ENCODE measurements at places on chromosomes 11 and 22.

- no peak for DNase-seq
Measured at GRCh38 chr11:45345491-45345890, 59.4 kb upstream of the SYT13 start.

GRCh38 chr11:44416776-44417175 lies 106.8 kb upstream of the ALX4 start:
- no peak for DNase-seq

DNA sequence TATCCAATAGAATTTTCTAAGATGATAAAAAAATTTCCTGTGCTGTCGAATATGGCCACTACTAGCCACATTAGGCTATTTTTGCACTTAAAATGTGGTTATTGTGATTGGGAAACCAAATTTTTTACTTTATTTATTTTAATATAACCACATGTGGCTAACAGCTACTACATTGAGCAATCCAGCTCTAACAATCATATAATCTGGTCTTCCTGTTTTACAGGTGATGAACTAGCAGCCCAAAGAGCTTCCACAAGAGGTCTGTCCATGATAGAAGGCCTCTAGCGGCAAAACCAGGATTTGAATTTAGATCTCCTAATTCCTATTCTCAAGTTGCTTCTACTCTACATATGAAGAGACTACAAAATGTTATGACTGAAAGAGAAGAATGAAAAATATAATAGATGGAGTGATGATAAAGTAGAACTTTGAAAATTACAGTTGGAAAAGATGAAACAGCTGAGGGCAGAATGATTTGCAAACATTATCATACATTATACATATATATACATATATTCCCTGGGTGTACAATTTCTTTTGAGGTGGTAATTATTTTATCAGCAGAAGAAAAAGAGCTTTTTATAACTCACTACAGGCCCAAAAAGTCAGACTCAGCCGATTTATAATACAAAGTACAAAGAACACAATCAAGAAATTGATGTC lies 363.5 kb upstream of the PITPNB start:
- no peak for DNase-seq

DNA sequence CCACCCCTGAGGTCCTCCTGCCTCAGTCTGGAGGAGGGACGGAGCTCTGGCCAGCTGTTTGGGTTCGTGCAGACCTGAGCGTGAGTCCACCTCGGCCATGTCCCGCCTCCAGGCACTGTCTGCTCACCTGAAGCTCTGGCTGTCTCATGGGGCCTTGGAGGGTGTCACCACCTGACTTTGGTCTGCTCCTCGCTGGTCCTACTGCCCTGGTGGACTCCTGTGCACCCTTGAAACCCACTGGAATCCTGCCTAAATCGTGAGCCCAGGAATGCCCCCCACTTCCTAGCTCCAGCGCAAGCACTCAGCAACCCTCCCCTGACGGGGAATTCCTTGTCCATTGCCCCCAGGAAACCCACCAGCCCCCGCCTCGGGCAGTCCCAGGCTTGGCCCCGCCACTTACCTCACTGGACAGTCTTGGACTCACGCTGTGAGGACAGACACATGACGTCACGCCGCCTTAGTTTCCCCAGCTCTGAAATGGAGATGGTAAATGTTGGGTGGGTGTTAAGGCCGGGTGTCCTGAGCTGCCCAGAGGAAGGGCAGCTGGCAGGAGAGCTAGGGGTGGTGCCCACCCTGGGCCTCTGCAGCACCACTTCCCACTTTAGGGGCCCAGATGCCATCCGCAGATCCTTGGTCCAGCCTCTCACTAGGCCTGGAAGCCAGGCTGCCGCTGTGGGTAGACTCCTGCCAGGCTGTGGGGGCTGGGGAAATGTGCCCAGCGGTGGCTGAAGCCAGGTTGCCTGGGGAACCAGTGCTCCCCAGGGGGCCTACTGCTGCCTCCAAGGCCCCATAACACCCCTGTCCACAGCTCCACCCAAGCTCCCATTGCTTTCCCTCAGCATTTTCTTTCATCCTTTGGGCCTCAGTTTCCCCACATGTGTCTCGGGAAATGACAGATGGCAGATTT lies 18.2 kb upstream of the TBX1 start:
- DNase-seq = no peak

- DNase-seq = no peak
Measured at GRCh38 chr22:48595511-48595905, 1232.2 kb downstream of the BRD1 start.

DNA sequence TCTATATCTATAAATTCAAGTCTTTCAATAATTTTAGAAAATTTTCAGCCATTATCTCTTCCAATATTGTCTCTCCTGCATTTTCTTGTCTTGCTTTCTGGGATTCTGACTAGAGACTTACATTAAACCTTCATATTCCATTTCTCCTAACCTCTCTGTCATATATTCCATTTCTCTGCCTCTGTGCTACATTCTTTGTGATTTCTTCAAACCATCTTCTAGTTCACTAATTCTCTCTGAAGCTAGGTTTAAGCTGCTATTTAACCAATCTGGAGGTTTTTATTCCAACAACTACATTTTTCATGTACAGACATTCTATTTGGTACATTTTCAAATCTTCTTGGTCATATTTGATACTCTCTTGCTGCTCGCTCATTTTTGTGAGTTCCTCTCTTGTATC lies 122.5 kb downstream of the TTC28 start:
- DNase-seq = no peak

GRCh38 chr11:68841718-68842426 lies at the start of gene CPT1A:
Gene CPT1A (minus strand): TSS chr11:68841916. CDS start chr11:68815474, 26,442 bp downstream.
- DNase-seq = peak; percentile 81

DNA sequence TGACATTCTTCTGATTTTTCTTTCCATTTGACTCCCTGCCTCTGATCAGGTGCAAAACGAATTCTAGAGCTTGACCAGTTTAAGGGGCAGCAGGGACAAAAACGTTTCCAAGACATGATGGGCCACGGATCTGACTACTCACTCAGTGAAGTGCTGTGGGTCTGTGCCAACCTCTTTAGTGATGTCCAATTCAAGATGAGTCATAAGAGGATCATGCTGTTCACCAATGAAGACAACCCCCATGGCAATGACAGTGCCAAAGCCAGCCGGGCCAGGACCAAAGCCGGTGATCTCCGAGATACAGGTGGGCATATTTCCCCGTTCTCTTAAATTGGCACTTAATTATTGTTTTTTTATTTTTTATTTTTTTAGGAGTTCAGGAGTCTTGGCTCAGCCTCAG lies 15.4 kb downstream of the XRCC6 start:
- DNase-seq = no peak

DNA sequence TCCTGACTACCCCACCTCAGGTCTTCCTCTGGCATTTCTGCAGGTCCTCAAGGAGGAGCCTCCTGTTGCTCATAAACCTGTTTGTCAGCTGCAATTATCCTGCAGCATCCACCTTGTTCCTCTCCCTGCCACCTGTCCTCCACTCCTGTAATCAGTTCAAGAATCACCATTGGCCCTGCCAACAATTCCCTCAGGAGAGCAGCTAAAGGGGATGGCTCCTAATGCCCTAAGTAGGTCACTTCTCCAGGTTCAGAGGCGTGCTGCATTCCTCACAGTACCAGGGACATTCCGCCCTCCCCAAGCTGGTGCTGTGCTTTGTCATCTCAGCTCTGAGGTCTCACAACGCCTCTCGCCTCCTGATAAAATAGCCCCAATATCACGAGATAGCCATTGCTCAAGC lies 2.1 kb downstream of the CLDN25 start:
- no peak for DNase-seq

DNA sequence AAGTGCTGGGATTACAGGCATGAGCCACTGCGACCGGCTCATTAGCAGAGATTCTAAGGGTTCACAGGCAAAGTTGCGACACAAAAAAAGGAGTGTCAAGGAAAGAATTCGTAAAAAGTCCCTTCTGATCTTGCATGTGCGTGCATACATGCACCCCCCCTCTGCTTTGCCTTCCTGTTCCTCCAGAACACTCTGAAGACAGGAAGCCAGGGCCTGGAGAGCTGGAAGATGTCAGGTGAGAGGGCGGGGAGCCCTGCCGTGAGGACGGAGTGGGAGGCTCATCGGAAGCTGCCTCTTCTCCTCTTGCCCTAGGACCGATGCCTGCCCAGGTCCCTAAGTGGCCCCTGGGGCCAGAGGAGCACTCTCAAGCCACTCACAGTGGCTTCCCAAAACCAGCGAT lies 89.1 kb downstream of the LARGE1 start:
- no peak for DNase-seq

DNA sequence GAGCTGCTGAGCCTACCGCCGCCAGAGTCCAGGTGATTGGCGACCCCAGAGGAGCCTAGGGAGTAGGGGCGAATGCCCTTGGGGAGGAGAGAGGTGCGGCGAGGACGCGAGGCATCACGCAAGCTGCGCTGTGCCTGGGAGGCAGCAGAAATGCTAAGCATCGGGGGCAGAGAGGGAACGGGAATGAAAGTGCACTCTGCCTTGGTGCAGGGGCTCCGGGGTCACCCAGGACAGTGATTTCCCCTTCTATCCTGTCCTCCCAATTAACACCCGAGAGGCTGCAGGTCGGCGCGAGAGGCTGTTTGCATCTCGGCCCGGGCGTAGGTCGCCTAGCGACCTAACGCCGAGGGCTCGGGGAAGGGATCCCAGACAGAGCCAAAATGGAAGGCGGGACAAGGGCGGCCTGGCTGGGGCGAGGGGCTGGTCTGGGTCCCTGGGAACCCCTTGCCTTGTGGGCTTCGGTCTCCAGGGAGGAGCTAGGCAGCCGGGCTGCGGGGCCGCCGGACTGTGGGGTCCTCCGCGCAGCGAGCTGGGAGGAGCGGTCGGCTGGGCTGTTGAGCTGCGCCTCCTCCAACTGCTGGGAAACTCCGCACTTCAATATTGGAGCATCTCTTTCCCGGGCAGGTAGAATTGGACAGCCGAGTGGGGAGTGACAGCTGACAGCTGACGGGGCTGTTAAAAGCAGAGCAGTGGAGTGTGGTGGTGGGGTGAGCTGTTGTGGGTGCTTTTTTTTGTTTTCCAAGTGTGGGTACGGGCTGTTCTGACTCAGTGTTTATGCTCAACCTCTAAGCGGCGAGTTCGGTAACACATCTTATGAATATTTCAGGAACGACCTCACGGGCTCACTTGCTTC lies 657 bp downstream of the ELMOD1 start:
- DNase-seq = peak; percentile 84

DNA sequence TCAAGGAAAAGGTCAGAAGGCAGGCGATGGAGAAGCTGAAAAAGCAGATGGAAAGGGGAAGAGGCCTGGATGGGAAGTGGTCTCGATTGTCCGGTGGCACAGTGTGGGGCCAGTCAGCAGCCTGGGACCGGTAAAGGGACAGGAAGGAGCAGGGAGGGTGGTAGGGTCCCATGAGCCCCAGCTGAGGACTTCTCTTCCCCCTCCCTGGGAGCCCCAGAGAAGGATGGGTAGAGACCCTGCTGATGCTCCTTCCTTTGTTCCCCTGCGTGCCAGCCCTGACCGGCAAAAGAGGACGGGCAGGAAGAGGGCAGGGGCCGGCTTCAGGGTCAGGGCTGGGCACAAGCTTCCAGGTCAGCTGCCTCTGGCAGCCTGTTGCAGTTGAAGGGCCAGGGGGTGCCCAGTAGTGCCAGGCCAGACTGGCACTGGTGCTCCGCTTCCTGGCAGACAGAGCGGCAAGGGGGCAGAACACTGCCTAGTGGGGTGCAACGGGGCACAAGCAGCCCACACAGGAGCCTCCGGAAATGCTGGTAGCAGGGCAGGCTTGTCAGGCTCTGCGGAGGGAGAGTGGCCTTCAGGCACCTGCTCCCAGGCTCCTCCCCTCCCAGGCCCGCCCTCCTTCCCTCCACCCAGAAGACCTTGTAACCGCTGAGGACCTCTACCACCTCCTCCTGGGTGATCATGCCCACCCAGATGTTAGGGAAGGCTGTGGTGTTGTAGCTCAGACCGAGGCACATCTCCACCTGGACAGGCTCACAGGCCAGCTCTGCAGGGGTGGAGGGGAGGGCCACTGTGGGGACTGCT lies 739 bp upstream of the C1QTNF5 start:
- peak; percentile 20 for DNase-seq

GRCh38 chr22:37967147-37967546 lies 13.6 kb downstream of the POLR2F start:
- DNase-seq = no peak

DNA sequence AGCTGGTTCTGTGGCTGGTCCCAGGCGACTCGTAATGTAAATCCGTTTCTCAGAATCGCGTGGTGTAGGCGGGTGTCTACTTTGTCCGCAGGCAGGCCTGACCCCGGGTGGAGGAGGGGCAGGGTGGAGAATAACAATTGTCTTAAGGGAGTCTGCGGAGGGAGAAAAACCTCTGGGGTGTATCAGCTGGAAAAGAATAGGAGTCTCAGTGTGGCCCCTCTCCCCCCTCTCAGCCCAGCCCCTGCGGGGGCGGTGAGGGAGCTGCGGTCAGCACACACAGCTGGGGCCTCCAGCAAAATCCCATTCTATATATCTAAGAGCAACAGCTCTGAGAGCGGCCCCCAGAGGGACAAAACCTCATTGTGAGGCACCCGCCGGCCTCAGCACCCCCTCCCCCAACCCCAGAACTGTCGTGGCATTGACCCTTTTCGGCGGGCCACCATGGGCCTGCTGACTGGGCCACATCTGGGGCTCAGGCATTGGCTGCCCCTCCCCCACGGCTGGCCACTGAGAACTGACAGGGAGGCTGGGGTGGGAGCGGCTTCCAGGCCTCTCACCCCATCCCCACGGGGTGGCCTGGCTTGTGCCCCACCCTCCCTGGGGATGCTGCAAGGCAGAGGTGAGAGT lies 2.7 kb upstream of the MYRF start:
- DNase-seq = peak; percentile 65

GRCh38 chr11:30316237-30316636 lies 6.7 kb upstream of the ARL14EP start:
- no peak for DNase-seq

DNA sequence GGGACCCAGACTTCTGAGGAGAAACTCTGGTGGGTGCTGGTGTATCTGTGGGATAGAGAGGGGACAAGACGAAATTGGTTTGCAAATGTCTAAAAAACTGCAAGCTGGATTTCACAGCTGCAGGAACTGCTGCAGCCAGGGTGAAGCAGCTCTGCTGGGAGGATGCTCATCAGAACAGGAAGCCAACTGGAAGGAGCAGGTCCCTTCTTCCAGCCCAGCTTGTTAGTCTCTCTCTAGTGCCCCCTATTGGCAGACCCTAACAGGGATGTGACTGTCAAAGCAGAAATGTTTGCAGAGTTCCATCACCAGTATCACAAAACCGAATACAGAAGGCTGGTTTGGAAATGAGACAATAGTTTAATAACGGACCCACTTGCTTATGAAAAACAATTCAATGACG lies 74.8 kb upstream of the SLC22A12 start:
- no peak for DNase-seq

DNA sequence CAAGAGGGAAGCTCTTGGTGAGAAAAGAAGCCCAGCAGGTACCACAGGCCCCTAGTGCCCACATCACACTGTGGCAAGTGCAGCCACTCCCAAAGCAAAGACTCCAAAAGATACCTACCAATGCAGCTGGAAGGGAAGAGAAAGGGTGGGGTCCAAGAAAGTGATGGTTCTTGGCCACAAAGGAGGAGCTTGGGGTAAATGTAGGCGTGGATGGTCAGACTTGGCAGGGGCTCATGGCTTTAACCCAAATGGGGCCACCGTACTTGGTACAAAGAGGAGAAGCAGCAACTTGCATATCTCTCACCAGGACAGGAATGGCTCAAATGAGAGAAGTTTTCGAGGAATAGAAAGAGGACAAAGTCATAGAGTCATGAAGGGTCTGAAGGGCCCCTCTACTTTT lies 4.8 kb downstream of the MAP3K11 start:
- DNase-seq = no peak
